ENCODE measurements at places on chromosomes 4 and X. TPM values are rescaled to one million over a fixed set of nuclear protein-coding genes. Genes with fewer than 3 reads are reported as not detected.

The FGFR3 gene
- total RNA-seq = 0.25 TPM

The TCEAL6 gene
- not detected for total RNA-seq

The NOX1 gene
- total RNA-seq = not detected

The CXCL8 gene
- 0.52 TPM for total RNA-seq

The ARSJ gene
- not detected for total RNA-seq

The CXCL11 gene
- total RNA-seq = not detected

The SORCS2 gene
- not detected for total RNA-seq

The CWH43 gene
- not detected for total RNA-seq

The RIBC1 gene
- total RNA-seq = 1.8 TPM

The AMBN gene
- not detected for total RNA-seq

The ERCC6L gene
- 0.64 TPM for total RNA-seq

The IL21 gene
- total RNA-seq = 0.20 TPM

The ARX gene
- total RNA-seq = not detected

The HTN3 gene
- not detected for total RNA-seq

The S100G gene
- not detected for total RNA-seq

The ASB5 gene
- not detected for total RNA-seq

The DAPP1 gene
- total RNA-seq = 29.8 TPM

The MAP7D2 gene
- total RNA-seq = 0.99 TPM

The TRPC5OS gene
- not detected for total RNA-seq

The TRIML2 gene
- total RNA-seq = not detected

The MAGEA2B gene
- total RNA-seq = not detected

The SSX4B gene
- not detected for total RNA-seq

The PRICKLE3 gene
- 7.3 TPM for total RNA-seq

The PIGA gene
- 119 TPM for total RNA-seq

The LRAT gene
- total RNA-seq = not detected

The MUC7 gene
- total RNA-seq = not detected

The RASSF6 gene
- total RNA-seq = not detected

The PAK3 gene
- 3.7 TPM for total RNA-seq

The CT45A3 gene
- not detected for total RNA-seq

The GAGE13 gene
- total RNA-seq = not detected

The RBMXL3 gene
- not detected for total RNA-seq

The CYSLTR1 gene
- 7.2 TPM for total RNA-seq

The VGLL1 gene
- not detected for total RNA-seq

The ENPEP gene
- 0.25 TPM for total RNA-seq

The PCSK1N gene
- 2.6 TPM for total RNA-seq

The RS1 gene
- not detected for total RNA-seq

The ZNF157 gene
- 0.17 TPM for total RNA-seq

The CCDC160 gene
- total RNA-seq = not detected

The TRIM75 gene
- not detected for total RNA-seq

The GUCY1A1 gene
- total RNA-seq = 1.9 TPM

The GAGE12F gene
- not detected for total RNA-seq

The HDX gene
- total RNA-seq = 1.5 TPM

The DOK7 gene
- total RNA-seq = not detected

All from CD4-positive, CD25-positive, alpha-beta regulatory T cell (primary cell).